Stimulated activated CD8-positive, alpha-beta memory T cell treated with anti-CD3 and anti-CD28 coated beads, Interleukin-2, amount 100 ng/mL, for 1 hour (primary cell): ENCODE measurements at places on chromosomes 3 and 15.

- DNase-seq, result no peak
These were observed 95.9 kb upstream of the ATP11B start for GRCh38 chr3:182697345-182697919.

DNA sequence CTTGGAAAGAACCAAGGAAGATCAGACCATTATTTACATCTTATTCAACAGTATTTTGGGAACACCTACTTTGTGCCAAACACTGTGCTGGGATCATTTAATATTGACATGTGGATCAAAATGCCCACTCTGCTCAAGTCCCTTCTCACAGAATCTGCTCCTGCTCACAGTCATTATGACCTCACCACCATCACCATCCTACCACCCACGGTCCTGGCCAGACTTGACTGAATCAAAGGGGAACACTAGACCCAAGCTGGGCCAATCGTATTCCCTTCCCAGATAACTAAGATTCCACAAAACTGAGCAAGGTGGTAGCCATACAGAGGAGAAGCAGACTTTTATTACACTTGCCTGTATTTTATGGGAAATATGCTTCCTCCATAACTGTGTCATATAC, 3.4 kb upstream of the CEP152 start:
- DNase-seq, result no peak

DNA sequence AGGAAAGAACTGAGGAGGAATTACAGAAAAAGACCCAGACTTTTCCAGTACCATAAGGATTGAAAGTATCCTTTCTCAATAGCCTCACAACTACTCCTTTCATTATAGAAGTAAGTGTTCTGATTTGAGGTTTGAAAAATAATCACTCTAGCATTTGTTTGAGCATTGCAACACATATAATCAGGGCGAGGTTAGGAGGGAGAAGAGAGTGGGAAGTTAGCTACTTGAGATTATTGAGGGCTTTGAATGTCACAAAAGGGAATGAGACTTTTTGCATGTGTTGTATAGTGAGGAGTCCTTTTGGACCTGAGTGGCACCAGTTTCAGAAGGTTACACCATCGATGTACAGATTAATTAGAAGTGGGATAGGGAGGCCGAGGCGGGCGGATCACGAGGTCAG, 65.2 kb upstream of the TNIK start:
- no peak for DNase-seq

DNA sequence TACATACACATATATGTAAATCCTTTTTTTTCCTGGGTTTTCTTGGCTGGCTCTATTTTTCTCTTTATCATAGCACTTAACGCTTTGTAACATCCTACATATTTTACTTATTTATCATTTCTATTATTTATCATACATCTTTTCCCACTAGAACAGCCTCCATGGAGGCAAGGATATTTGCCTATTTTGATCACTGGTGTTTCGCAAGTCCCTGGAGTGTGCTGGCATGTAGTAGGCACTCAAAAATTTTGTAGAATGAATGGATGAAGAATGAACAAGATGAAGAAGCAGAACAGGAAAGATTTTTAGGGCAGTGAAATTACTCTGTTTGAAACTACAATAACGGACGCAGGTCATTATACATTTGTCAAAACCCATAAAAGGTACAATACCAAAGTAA, 83.0 kb upstream of the PTX3 start:
- no peak for DNase-seq

DNA sequence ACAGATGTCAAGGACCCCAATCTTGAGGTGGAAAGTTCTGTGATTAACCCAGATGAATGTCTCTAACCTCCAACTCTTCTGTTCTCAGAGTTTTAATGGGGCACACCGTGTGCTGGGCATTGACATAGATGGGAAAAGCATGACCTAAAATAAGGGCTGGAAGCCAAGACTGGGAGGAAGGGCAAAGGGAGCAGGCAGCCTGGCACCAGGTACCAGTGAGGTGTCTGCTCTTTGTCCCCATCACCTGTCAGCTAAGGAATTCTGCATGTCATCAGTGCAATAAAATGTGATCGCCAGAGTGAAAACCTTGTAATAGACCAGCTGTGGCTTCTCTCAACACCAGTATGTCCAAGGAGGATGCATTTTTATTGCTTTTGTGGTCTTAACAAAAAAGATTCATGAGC, 143.5 kb upstream of the TPM1 start:
- DNase-seq, result no peak

GRCh38 chr3:195692354-195692685, 28.5 kb upstream of the MUC20 start:
- DNase-seq, result no peak

DNA sequence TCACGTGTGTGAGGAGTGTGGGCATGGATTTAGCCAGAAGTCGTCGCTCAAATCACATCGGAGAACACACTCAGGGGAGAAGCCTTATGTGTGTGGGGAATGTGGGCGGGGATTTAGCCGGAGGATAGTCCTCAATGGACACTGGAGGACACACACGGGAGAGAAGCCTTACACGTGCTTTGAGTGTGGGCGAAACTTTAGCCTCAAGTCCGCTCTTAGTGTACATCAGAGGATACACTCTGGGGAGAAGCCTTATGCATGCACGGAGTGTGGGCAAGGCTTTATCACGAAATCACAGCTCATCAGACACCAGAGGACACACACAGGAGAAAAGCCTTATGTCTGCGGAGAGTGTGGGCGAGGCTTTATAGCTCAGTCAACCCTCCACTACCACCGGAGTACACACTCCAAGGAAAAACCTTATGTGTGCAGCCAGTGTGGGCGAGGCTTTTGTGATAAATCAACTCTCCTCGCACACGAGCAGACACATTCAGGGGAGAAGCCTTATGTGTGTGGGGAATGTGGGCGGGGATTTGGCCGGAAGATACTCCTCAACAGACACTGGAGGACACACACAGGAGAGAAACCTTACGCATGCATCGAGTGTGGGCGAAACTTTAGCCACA, 28.1 kb downstream of the ZNF589 start:
- DNase-seq, result no peak

DNA sequence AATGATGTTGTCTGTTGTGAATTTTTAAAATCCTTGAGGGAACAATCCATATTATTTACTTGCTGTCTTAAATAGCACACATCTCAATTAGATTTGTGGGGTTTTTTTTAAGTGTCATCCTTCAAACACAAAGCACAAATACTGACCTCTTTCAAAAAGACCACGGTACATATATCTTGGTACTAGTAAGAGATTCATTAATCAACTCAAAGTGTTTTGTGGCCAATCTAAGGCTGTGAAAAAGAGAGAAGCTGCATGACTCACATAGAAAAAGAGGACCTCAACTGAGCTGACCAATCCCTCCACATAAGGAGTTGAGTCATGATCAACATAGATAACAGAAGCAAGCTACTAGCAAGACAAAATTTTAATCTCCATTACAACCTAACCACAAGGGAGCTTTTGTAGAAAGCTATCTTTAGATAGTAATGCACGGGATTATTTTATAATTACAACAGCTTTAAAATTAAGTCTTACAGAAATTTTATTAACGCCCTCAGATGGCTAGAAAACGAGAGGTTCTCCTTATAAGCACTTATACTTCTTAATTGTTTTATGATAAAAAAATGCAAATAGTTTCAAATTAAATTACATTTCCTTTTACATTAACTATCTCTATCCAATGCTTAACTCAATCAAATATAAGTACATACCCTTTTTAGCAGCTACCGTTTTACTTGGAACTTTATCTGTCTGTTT, 60.5 kb downstream of the TOP2B start:
- no peak for DNase-seq

GRCh38 chr3:9327578-9327977, 35.3 kb upstream of the THUMPD3 start:
- no peak for DNase-seq

- no peak for DNase-seq
These were observed 35.7 kb downstream of the MGA start for GRCh38 chr15:41695750-41696436.

DNA sequence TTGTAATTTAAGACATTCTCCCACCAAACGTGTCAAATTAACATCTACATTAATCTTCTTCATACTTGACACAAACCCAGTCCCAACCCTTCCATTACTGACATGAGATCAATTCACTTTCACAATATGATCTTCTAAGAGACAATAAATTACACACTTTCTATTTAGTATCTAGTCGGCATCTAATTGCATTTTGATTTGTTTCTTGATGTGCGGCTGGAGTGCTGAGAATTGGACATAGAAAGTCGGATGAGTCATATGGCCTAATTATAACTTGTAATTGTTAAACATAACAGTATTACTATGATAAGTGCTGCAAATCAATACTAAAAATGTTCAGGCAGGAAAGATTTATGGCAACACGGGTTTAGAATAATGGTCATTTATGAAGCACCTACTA, 78.4 kb upstream of the RORA start:
- no peak for DNase-seq

DNA sequence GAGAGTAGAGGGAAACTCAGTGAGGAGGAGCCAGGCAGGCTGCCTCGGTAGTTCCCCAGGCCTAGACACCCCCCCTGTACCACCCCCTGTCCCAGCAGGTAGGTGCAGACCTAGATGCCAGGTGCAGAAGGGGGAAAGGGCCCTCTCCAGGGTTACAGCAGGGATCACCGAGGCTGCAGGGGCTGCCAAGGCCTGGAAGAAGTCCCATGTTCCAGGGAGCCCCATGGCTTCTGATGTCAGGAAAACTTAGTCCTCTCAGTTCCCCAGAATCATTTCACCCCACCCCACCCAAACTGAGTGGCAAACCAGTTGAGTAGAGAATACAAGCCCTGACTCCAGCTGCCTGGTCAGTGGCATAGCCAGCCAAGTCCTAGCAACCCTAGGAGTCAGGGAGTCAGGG, 7.4 kb upstream of the SEMA3B start:
- no peak for DNase-seq

- DNase-seq, result no peak
These were observed 38.7 kb upstream of the MUC13 start for GRCh38 chr3:124973290-124973689.

DNA sequence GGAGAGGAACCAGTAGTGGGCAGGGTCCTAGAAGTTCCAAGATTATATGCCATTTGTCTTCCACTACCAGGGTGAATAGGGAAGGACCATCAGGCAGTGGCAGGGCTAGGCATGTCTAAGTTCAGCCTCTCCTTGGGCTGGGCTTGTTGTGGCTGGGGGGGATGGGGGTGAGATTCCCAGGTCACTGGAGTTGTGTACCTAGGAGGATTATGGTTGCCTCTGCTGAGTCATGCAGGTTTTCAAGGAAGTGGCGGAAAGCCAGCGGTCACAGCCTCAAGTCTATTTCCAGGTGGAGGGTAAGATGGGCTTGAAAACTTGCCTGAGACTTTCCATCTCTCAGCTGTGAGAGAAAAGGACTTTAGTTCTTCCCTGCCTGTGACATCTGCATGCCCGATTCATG, 1407.1 kb downstream of the SI start:
- no peak for DNase-seq

DNA sequence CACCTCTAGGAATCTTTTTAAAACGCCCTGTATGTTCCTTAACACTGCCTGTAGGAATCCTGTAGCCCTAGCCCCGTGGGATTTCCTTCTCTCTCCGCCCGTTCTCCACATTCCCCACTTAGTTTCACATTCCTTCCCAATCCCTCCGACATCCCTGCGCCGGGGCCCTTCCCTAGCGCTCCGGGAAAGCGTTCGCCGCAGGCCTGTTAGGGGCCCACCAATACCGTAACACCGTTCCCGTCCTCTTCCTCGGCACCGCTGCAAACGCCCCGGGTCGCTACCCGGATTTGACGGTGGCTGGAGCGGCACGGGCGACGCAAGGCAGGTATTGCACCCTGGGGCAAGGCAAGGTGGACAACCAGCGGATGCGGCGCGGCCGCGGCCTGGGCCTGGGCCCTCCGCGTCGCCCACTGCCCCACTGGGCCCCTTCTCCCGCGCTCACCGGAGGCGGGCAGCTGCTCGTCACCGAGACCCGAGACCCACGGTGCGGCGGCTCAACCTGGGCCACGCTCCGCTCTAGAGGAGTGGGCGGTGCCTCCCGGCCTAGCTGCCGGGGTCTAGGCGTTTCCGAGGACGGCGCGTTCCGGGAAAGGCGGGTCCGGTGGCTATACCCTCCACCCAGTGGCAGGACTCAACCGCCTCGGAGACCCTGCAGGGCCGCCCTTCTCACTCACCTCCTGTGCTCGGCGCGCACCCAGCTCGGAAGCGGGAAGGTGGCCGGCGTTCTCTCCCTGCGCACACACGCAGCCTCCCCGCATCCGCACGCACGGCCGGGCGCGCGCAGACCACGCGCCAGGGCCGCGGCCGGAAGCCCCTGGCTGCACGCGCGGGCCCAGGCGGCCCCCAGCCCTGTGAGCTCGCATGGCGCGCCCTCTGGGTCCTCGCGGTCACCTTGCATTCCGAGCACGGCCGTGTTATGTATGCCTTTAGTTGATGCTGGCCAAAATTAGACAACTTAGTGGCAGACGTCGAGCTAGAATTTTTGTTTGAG, at the start of gene B3GALNT1:
B3GALNT1 (minus strand) TSS at position 789 of the 991 bp plus-strand sequence. CDS start 18,595 bp downstream, outside the sequence.
- DNase-seq, result no peak

GRCh38 chr15:56856934-56857333, 61.5 kb upstream of the TCF12 start:
- no peak for DNase-seq

- DNase-seq, result no peak
These were observed 204.2 kb downstream of the WDR72 start for GRCh38 chr15:53555226-53555625.

DNA sequence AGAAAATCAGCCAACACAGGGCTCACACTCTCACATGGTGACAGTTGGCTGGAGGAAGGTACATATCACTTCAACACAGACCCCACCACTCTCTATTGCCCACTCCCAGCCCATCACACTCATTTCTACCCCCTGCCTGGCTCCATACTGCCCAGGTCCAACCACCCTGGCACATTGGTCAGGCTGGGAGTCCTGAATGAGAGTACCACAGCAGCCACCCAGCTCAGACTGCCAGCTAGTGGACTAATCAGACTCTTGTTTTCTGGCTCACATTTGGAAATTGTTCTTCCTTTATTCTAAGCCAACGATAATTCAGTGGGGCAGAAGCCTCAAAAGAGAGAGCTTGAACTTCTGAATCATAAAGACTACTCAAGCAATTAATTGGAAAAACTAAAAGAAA, 20.0 kb downstream of the MRPL46 start:
- no peak for DNase-seq

DNA sequence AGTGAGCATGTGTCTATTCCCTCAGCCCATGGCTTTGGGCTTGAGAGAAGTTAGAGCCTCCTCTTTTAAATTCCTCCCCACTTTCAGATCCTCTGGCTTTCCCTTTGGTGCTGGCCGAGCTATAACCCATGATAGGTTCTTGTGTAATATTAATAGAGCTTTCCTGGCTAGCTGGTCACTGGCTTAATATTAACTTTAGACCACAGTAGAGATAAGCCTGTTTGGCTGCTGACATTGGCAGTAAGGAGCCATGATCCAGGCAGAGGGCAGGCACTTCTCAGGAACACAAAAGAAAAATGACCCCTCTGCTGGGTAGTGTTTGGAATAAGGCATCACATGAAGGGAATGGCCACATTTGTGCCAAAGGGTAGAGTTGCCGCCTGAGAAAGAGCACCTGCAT, 65.4 kb upstream of the UMPS start:
- no peak for DNase-seq

GRCh38 chr3:156434921-156435320, 120.0 kb downstream of the SSR3 start:
- DNase-seq, result no peak

DNA sequence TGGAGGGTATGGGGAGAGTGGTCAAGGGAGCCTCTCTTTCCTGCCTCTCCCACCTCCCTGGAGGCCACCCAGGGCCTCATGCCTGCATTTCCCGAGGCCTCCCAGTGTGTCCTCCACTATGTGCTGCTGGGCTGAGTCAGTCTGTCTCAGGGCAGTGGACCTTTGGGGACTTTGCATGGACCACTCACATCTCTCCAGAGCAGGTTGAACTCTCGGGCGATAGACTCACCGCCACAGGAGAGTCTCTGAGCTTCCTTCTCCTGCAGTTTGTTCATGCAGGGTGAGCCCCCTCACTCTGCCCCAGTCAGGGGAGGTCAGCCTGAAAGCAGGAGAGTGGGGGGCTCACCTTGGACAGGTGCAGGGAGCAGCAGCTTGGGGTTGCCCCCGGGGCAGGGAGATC, 60.5 kb upstream of the SEC22A start:
- DNase-seq, result no peak
